HuH-7.5 (cell line): ENCODE measurements at places on chromosomes 2 and 18.

DNA sequence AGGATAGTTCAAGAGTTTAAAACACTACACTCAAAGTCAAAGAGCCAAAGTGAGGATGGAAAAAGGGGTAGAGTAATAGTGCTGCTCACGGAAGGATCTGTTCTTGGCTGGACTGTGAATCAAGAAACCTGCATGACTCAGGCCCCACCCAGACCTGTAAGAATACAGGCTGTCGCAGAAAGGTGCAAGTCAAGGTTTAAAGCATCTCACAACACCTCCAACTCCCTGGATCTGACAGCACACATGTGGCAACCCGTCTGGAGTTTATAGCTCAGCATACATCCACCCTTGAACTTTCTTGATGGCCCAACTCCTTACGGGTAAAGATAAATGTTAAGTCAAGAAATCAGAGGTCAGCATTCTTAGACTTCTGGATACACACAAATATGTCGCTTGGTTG is 6.3 kb downstream of the KIAA2012 start:
- no peak for DNase-seq

DNA sequence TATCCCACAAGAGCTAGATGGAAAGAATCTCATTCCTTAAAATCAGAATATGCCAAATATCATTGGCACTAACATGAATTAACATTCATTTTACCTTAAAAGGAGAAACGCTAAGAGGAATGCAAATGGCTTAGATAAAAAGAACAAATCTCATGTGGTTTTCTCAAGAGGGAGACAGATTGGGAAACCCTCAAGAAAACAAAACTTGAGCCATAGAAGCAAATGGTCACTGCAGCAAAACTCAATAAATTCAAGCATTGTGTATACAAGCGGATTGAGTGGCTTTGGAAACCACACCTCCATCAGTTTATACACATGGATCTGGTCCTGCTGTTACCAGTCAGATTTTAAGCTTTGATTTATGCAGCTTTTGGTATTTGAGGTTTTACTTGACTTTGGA is 1331.8 kb upstream of the ZEB2 start:
- DNase-seq = no peak

GRCh38 chr18:9694174-9694573 is 13.9 kb upstream of the RAB31 start:
- DNase-seq = no peak

DNA sequence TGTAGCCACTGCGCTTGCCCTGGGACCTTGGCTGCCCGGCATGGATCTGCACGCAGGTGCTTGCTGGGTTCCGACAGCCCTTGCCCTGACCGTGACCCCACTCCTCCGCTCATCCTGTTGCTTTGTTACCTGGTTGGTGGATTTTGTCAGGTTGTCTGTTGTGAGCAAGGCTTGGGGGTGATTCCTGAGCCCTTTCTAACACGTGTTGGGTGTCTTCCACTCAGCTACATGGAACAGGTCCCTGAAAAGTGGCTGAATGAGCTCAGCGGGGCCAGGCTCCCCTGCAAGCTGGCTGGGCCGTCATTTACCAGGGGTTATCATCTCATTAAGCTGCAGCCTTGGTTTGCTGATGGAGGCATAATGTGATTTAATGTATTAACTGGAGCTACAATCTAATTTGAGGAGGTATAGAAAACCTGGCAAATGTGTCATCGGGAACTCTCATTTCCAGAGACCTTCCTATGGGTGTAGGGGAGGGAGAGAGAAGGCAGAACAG is 24.6 kb downstream of the RAMP1 start:
- DNase-seq = no peak

- no peak for DNase-seq
Observed at GRCh38 chr18:67634631-67635338, 118.3 kb upstream of the DSEL start.

DNA sequence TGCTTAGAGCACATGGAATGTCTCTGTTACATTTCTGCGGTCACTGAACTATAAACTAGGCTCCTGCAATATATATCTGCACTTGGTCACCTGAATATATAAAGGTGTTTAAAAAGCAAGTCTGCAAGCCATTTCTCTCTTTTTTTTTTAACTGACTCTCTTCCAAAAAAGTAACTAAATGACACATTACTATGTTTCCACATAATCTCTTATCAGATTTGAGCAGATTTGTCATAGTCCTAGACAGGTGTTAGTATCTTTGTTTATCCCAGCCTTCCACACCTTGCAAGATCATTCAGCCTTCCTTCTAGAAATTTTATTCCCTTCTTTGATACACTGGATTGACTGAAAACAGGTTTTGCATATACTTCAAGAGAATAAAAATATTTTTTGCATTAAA is 86.7 kb upstream of the KLF7 start:
- no peak for DNase-seq

GRCh38 chr2:88261725-88262124 is 91.6 kb downstream of the THNSL2 start:
- no peak for DNase-seq
